ENCODE measurements at places on chromosomes 2 and 18. TPM values are rescaled to one million over a fixed set of nuclear protein-coding genes. Genes with fewer than 3 reads are reported as not detected.
A peak's percentile ranks its signal among the peaks of the same experiment; 100 is the strongest.

PPIG gene
- total RNA-seq = 54.9 TPM

DNA sequence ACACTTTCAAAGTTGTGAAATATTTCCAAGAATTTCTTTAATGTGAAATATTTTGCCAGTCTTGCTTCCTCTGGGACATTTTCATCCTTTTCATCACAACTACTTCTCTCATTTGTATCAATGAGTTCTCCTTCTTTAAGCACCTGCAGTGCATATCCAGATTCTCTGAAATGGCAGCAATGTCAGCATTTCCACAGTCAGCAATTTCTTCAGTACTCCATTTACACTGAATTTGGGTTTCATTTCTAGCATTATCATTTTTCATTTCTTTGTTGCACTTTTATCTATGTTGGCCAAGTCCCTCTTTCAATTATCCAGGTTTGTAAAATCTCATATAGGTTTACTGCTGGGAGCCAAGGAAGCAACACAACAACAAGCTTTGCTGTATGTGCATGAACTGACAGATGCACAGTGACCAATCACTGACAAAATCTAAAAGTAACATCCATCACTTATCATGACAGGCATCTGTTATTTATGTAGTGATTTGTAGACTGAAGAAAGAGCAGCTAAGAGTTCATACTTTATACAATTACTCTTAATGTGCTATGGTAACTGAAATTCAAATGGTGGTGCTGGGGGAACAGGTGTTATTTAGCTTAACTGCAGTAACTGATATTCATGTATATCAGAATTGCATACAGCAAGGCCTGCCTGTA is 43.9 kb downstream of the SS18 start:
- peaks cover 14% of the 10 kb centered on the region for H3K4me1 ChIP-seq
- H3K27ac ChIP-seq = no peak overlapping the region
- DNase-seq = no peak
- H3K36me3 ChIP-seq = peaks cover 26% of the 10 kb centered on the region

DNA sequence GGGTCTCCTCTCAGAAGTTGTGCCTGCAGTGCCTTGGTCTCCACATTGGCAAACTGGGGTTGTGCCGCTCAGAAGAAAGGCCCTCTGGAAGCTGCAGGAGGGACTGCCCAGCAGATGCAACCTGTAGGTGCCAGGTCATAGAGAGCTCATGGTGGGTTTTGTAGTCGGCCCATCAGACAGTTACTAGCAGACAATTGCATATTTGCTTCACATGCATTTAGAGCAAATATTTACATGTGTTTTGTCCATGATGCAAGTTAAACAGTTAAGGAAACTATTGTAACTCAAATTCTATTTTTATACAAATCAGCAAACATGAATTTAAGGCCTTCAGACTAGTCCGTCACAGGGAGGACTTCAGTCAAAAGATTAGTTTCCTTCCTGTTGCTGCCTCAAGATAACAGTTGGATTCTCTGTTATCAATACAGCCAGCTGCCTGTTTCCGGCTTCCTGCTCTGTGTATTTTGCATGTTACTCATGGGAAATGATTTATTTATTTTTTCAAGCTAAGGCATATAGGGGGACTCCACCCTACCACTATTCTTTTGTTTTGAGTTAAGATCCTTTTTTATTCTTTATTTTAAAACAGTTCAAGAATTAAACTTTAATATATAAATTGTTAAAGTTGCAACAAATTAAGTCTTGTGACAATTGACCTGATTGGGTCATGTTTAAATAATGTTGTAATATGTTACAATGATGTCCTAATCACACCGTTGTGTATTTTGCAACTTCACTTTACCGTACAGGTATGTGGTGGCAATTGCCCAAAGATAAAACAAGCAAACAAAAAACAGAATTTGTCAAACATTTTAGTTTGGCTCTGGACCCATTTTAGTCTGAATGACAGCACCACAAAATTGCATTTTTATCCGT is 133.5 kb downstream of the SPTBN1 start:
- peaks cover 3% of the 10 kb centered on the region for H3K36me3 ChIP-seq
- H3K4me3 ChIP-seq = peak overlapping the region; percentile 56
- H3K27me3 ChIP-seq = no peaks in the 10 kb centered on the region
- peaks cover 87% of the 10 kb centered on the region for H3K4me1 ChIP-seq

- no peak for DNase-seq
- no peaks in the 10 kb centered on the region for H3K4me1 ChIP-seq
- H3K27me3 ChIP-seq = peaks cover 6% of the 10 kb centered on the region
- H3K36me3 ChIP-seq = no peaks in the 10 kb centered on the region
- H3K4me3 ChIP-seq = no peak overlapping the region
Observed at GRCh38 chr18:7466190-7466589, 100.9 kb upstream of the PTPRM start.

DNA sequence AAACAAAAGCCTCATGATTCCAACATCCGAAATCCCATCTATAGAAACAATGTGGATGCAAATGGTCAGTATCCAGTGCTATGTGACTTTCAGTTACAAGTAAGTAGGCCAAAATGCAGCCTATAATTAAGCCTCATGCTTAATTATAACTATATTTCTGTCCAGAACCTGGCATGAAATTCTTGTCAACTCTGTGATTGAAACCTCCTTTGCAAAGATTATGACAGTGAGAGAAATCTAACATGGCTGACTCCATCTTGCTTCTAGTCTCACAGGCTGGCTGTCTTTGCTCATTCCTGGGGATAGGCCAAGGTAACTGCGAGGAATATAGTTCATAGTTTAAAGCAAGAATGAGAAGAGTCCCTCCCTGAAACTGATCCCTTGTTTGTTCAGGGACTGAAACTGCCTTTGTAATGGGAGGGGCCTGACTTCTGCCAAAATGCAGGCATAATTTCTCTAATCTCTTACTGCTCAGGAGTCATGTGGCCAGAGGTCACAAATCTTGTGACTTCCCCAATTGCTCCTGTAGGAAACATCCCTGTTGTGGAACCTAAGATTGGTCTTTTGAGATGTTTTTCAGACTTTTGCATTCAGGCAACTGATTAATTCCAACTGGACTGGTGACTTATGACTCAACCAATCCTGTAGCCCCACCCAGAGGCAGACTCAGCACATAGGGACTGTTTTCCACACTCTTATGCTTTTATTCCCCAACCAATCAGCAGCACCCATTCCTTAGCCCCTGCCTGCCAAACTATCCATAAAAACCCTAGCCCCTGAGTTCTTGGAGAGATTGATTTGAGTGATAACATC is 84.5 kb upstream of the TLK1 start:
- DNase-seq = peak; percentile 10
- H3K4me1 ChIP-seq = peaks cover 40% of the 10 kb centered on the region
- no peaks in the 10 kb centered on the region for H3K27me3 ChIP-seq
- no peak overlapping the region for H3K4me3 ChIP-seq

DNA sequence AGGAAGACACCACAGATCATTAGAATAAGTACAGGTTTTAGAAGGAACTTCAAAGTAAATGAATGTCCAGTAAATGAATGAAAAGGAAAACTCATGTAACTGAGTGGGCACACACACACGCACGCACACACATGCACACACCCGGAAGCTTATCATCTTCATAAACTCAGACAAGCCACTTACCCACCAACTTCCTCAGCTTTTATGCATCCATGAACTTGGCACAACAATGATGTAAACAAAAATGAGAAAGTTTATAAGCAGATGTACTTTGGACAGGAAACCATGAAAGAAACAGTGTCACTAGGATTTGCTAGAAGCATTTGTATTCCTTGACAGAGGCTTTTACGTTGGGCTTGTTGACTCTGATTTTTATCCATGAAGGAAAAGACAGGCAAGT is 23.2 kb downstream of the RNF152 start:
- H3K27me3 ChIP-seq = peaks cover 3% of the 10 kb centered on the region
- H3K4me1 ChIP-seq = no peaks in the 10 kb centered on the region
- no peaks in the 10 kb centered on the region for H3K36me3 ChIP-seq
- H3K27ac ChIP-seq = no peak overlapping the region

DNA sequence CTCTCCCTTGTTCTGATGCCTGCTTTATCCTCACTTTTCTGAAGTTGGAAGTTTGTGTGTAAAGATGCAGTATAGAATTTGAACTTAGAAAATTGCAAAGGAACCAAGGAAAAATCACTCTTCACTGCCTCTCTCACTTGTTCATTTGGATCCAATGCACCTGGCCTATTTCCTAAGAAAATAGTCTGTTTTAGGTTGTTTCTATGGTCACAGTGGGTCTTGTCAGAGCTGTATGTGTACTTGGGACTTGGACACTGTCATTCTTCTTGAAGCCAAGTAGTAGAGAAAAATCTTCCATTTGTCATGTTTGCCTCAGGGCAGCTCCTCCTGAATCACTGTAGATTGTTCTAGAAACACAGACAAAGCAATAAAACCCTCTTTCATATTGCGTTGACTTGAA is 80.3 kb upstream of the SESTD1 start:
- no peak overlapping the region for H3K4me3 ChIP-seq
- no peaks in the 10 kb centered on the region for H3K4me1 ChIP-seq
- no peak for DNase-seq
- no peaks in the 10 kb centered on the region for H3K27me3 ChIP-seq
- no peak overlapping the region for H3K27ac ChIP-seq
- H3K36me3 ChIP-seq = no peaks in the 10 kb centered on the region

GRCh38 chr18:12973562-12974213 is 17.5 kb upstream of the CEP192 start:
- peaks cover 8% of the 10 kb centered on the region for H3K4me1 ChIP-seq
- peaks cover 49% of the 10 kb centered on the region for H3K36me3 ChIP-seq
- peak overlapping the region; percentile 2 for H3K27ac ChIP-seq

GRCh38 chr2:223644136-223644535 is 42.0 kb upstream of the SCG2 start:
- no peak overlapping the region for H3K4me3 ChIP-seq
- no peak for DNase-seq
- H3K36me3 ChIP-seq = no peaks in the 10 kb centered on the region
- H3K4me1 ChIP-seq = no peaks in the 10 kb centered on the region
- H3K27me3 ChIP-seq = no peaks in the 10 kb centered on the region

- peak overlapping the region; percentile 5 for H3K4me3 ChIP-seq
- peaks cover 17% of the 10 kb centered on the region for H3K36me3 ChIP-seq
- H3K4me1 ChIP-seq = peaks cover 83% of the 10 kb centered on the region
- peak overlapping the region; percentile 82 for H3K27ac ChIP-seq
- no peak for DNase-seq
Observed at GRCh38 chr2:196249860-196250259, 78.5 kb upstream of the STK17B start.

DNA sequence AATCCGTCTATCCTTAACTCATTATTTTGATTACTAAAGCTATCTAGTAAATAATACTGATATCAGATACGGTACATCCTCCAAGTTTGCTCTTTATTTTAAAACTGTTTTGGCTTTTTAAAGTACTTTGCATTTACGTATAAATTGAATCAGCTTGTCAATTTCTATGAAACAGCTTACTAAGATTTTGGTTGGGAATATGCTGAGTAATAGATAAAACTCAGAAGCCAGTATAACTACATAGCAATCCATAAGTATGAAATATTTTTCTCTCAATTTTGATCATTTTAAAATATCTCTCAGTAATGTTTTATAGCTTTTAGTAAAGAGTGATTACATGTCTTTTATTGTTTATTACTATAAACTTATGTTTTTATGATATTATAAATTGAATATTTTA is 116.2 kb upstream of the SOX11 start:
- no peak overlapping the region for H3K4me3 ChIP-seq
- H3K27me3 ChIP-seq = no peaks in the 10 kb centered on the region
- H3K27ac ChIP-seq = no peak overlapping the region
- no peak for DNase-seq
- H3K4me1 ChIP-seq = no peaks in the 10 kb centered on the region

GRCh38 chr2:112622528-112622849 is 23.2 kb upstream of the SLC20A1 start:
- peaks cover 25% of the 10 kb centered on the region for H3K4me1 ChIP-seq
- DNase-seq = no peak
- no peak overlapping the region for H3K27ac ChIP-seq
- H3K4me3 ChIP-seq = no peak overlapping the region
- no peaks in the 10 kb centered on the region for H3K36me3 ChIP-seq

CCDC85A gene
- not detected for total RNA-seq

RAPGEF4 gene
- 1.3 TPM for total RNA-seq

GRCh38 chr2:172100935-172101820 is 1.5 kb downstream of the DLX2 start:
- H3K27ac ChIP-seq = no peak overlapping the region
- H3K4me3 ChIP-seq = peak overlapping the region; percentile 76
- peaks cover 70% of the 10 kb centered on the region for H3K27me3 ChIP-seq
- peak; percentile 28 for DNase-seq
- H3K36me3 ChIP-seq = no peaks in the 10 kb centered on the region

DNA sequence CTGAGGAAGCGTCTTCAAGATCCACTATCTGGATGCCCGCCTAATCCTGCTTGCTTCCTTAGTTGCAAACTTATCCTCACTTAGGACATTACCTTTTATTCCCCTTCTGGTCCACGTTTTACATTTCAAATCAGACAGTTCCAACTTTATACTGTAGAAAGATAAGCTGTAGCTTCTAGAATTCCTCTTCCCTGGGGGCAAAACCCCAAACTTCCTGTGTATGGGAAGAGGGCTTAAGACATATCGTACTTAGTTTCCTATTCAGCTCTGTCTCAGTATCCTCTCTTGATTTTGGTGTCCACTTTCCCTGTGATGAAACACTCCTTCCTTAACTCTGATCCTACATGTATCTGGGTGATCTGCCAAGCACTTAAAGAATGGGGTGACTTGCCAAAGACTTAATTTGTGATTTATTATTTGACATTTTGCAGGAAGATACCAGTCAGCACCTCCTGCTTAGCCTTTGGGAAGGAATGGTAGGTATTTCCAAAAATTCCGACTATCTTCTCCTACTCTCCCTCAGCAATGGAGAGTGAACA is 245.2 kb downstream of the CDCA7 start:
- DNase-seq = no peak
- no peaks in the 10 kb centered on the region for H3K4me1 ChIP-seq
- no peaks in the 10 kb centered on the region for H3K36me3 ChIP-seq
- H3K27me3 ChIP-seq = peaks cover 1% of the 10 kb centered on the region
- no peak overlapping the region for H3K4me3 ChIP-seq

TNFRSF11A gene
- total RNA-seq = 7.3 TPM
